ENCODE measurements at places on chromosomes 13 and 19. TPM values are rescaled to one million over a fixed set of nuclear protein-coding genes. Genes with fewer than 3 reads are reported as not detected.

- DNase-seq = no peak
Observed at GRCh38 chr13:36840718-36841250, 21.8 kb downstream of the RFXAP start.

The ZGLP1 gene
- total RNA-seq = 0.43 TPM

DNA sequence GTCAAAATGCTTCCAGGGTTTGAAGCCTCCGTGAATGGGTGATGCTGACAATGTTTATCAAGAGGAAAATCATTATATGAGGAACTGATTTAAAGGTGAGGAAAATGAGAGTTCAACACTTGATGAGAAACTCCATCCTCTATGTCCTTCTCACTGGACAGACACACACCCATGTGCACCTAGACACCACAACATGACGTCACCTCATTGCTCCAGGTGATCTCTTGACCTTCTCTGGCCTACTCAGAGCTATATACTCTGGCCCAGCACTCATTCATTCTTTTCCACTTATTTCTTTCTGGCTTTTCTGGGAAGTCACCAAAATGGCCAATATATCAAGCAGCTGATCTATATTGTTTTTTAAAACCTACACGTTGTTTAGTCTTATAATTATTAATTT is 778.7 kb upstream of the PCDH20 start:
- no peak for DNase-seq

- DNase-seq = peak; percentile 32
Observed at GRCh38 chr13:51066091-51066831, 44.8 kb downstream of the C13orf42 start.

DNA sequence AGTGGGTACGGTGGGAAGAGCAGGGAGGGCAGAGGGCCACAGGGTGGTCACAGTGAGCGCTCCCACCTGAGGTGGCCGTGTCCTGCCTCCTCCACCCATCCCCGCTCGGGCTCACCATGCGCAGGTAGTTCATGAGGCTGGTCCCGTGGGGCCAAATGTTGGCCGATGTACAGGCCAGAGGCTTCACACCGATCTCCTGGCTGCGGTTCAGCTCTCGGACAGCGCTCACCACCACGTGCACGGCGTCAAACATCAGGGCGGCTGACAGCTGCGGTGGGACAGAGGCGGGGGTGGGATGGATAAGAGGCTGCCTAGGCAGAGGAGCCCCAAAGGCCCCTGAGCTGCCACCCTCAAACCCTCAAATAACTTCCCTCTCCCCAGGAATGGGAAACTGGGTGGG is 15.8 kb downstream of the GRIK5 start:
- no peak for DNase-seq

DNA sequence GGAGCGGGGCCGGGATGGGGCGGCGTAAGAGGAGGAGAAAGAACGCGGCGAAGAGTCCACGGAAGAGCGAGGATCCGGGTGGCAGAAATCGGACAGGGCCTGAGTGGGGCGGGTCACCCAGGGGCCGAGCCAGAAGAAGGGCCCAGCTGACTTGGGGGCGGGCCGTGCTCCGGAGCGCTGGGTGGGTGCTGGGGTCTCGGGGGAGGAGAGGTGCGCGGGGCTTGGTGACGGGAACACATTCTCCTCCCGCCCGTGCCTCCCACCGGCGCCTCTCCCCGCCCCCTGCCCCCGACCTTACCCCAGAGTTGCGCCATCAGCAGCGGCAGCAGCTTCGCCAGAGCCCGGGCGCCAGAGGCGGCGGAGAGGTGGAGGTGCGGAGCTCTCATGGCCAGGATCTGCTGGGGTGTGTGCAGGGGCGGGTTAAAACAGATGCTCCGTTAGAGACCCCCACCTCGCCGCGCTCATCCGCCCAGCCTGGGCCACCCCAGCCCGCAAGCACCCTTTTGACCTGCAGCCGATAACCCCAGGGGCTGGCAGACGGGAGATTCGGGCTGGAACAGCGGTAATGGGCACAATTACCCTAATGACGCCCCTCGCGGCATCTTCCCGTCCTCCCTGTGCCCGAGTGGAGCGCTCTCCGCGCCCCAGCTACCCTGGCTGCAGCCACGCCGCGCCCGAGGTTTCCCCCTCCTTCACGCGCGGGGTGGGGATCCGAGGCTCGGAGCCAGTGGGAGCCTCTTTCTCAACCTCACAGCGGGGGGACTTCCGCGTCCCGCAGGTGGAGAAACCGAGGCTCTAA is 565 bp downstream of the KLK10 start:
- peak; percentile 15 for DNase-seq

The ADPRHL1 gene
- total RNA-seq = 2.8 TPM

GRCh38 chr13:25874907-25875306 is 176.9 kb downstream of the SHISA2 start:
- DNase-seq = no peak

DNA sequence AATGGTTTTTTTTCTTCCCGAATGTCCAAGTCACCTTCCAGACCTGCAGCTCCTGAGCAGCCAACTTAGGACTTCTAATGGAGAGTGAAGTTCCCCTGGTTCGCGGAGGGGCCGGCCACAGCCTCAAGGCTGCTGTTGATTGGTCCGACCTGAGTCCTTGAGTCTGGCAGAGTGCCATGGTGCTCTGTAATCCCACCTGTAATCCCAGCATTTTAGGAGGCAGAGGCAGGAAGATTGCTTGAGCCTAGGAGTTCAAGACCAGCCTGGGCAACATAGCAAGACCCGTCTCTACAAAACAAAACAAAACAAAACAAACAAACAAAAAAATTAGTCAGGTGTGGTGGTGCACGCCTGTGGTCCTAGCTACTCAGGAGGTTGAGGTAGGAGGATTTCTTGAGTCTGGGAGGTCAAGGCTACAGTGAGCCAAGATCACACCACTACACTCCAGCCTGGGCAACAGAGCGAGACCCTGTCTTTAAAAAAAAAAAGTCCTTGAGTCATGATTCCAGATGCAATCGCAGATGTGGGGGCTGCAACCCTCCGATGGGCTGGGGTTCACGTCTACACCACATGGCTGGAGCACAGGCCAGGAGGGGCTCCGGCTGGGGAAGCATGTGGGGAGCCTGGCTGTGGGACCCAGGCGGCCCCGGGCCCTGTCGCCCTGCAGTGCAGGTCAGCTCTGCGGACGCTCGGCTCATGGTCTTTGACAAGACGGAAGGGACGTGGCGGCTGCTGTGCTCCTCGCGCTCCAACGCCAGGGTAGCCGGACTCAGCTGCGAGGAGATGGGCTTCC is 17.7 kb downstream of the HPN start:
- no peak for DNase-seq
